Right renal cortex interstitium (tissue), 3 donors: ENCODE measurements at places on chromosomes 13 and 19.
A peak's percentile ranks its signal among the peaks of the same experiment; 100 is the strongest.

DNA sequence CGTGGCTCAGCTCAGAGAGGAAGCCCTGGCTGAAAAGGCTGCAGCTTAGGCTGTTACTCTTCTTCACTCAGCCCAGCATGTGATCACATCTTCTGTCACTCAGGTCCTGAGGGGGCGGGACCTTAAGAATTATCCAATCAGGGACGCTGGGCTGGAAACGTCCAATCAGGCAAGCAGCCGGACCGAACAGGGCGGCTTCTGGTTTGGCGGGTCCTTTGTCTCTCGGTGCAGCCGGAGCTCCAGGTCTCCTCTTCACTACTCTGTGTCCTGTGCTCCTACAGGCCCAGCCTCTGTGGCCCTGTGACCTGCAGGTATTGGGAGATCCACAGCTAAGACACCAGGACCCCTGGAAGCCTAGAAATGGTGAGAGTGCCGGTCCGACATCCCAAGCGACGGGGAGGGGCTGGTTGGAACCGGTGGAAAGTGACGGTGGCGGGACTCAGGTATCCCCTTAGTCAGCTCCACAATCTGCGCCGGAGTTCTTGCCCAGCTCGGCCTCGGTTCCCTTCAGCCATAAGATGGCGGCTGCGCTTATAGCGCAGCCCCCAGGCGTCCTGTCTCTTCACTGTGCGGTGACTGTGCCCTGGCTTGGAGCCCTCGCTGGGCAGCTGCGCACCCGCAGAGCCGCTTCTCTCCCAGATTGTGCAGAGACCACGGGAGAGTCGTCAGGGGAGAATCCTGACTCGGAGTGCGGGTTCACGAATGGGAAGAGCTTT, at the start of gene ZNF93:
ZNF93 (plus strand) TSS at position 218 of the 716 bp plus-strand sequence; CDS start at position 361, 143 bp downstream.
- peak; percentile 96 for DNase-seq

GRCh38 chr13:45885194-45885593, 33.6 kb upstream of the SIAH3 start:
- DNase-seq: no peak

DNA sequence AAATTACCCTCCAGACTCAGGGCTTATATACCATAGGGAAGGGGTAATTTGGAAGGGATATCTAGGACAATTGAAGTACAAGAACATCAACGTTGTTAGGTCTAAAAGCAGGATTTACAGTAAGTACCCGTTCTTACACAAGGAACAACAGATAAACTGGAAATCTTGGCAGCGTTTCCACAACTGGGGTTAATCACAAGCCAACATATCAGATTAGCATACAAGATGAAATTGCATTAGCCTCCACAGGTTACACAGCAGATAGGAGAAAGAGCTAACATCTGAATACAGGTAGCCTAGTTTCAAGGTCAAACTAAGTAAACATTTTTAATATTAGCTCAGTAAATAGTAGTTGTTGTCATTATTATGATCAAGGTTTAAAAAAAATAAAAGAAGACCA, 1214.0 kb upstream of the PCDH20 start:
- DNase-seq: no peak

GRCh38 chr13:25421612-25422011, 49.8 kb downstream of the ATP8A2 start:
- no peak for DNase-seq

- no peak for DNase-seq
These were observed 92.3 kb downstream of the TUBA3C start for GRCh38 chr13:19089315-19089714.

- DNase-seq: no peak
These were observed 67.3 kb downstream of the ZAR1L start for GRCh38 chr13:32247887-32248286.

GRCh38 chr13:26707122-26708006, 53.2 kb downstream of the GPR12 start:
- no peak for DNase-seq

- no peak for DNase-seq
These were observed 39.5 kb upstream of the RPL21 start for GRCh38 chr13:27211771-27212364.

- DNase-seq: no peak
These were observed 4.6 kb downstream of the PPP5C start for GRCh38 chr19:46351241-46352041.

DNA sequence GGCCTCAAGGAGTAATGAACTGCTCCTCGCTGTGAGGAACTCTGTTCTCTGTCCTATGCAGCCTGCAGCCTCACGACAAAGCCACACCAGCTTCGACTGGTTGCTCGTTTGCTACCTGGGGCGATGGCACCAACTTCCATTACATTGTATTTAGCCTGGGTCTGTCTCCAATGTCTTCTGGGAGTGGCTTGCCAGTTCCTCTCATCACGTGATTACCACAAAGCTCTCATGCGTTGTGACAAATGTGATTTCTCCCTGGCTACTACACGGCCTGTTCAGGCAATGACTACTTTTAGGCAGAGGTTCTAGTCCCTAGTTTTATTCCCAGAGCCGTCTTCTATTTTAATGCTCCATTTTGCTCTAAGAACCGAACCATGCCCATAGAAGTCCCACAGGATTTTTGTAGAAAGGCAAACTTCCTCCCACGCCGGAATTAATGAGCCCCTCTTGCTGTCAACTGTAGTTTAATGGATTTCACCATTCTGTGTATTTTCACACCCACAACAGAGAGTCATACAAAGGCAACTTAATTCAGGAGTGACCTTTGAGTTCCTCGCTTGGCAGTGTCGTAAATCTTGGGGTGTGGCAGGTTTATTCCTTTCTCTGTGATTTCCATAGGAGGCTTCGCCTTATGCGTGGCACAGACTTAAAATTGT, 351.9 kb downstream of the EFNB2 start:
- no peak for DNase-seq

- no peak for DNase-seq
These were observed 27.1 kb upstream of the MYCBP2 start for GRCh38 chr13:77353995-77354394.

GRCh38 chr19:48906324-48906723, 6.2 kb downstream of the NUCB1 start:
- DNase-seq: no peak

GRCh38 chr13:74258961-74259360, 124.8 kb upstream of the KLF12 start:
- DNase-seq: no peak

GRCh38 chr19:42295831-42296525, 6.0 kb upstream of the PRR19 start:
- DNase-seq: no peak

- no peak for DNase-seq
These were observed 199.6 kb downstream of the SPRY2 start for GRCh38 chr13:80141123-80141849.

DNA sequence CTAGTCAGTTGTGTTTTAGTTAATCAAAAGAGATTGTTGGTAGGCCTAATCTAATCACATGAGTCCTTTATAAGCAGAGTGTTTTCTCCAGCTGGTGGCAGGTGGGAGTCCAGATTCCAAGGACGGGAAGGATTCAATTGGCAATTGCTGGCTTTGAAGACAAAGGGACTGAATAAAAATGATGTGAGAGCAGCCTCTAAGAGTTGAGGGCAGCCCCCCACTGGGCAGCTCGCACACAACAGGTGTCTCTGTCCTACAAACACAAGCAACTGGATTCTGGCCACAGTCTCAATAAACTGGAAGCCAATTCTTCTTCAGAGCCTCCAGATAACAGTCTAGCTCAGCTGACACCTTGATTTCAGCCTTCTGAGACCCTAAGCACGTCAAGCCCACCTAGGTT, 915.2 kb downstream of the PCDH9 start:
- DNase-seq: no peak

- DNase-seq: no peak
These were observed 7.5 kb upstream of the ZNF350 start for GRCh38 chr19:51994048-51994644.

GRCh38 chr19:19613506-19613905, 5.0 kb downstream of the PBX4 start:
- DNase-seq: no peak

- no peak for DNase-seq
These were observed 11.4 kb downstream of the ARID3A start for GRCh38 chr19:937259-937694.

DNA sequence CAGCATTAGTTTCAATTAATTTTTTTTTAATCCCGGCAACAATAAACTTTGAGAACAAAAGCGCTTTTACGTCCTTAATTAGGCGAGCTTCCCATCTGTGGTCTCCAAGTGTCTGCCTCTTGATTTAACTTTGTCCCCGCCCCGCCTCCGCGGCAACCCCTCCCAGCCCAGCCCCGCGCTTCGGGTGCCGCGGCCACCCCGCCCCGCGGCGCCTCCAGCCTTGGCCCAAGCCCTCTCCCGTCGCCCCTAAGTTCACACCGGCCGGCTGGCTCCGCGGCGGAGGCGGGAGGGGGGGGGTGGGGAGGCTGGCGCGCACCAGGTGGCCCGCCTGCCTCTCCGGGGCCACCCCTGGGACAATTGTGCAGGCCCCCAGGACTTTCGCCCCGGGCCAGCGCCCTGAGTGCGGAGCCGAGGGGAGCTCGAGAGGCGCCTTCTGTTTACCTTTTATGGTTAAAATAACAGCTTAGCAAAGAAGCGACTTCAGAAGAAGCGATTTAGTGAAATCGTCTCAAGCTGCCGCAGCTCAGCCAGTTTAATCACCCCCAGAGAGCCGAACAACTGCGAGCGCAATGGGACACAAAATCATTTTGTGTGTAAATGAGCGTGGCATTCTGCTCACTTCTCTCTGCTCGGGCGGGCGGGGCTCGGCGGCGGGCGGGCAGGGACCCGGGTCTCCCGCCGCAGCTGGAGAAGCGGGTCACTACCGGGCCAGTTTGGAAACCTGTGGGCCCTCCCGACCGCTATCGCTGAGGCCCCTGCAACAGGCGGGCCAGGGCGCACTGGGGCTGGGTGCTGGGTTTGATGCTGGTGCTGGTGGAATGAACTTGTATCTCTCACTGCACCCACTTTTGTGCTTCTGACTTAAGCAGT, 1.4 kb downstream of the KCTD15 start:
- no peak for DNase-seq

DNA sequence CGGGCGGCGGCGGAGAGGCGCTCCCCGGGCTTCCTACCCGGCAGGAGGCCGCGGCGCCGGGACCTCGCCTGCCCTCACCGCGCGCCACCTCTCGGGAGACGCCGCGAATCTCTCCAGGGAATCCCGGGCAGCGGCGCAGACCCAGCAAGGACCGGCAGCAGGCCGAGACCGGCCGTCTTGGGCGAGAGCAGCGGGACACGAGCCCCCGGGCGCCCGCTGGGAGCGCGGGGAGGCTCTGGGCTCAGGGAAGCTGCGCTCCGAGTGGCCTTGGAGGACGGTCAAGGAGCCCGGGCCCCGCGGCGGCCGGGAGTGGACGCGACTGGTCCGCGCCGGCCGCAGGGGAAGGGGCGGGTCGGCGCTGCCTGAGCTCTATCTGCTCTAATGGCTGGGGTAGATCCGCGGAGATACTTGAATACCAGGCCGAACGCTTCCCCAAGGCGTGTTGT, 14.7 kb downstream of the CDX2 start:
- DNase-seq: no peak

GRCh38 chr19:18541258-18541991, 1.9 kb downstream of the FKBP8 start:
- no peak for DNase-seq

GRCh38 chr19:40191836-40192646, 815 bp downstream of the MAP3K10 start:
- DNase-seq: no peak

GRCh38 chr13:30577401-30577852, 40.3 kb upstream of the USPL1 start:
- no peak for DNase-seq

GRCh38 chr13:96662036-96662435, 332.2 kb downstream of the OXGR1 start:
- no peak for DNase-seq

GRCh38 chr13:101424381-101425155, 8.3 kb upstream of the NALCN start:
- DNase-seq: no peak

GRCh38 chr19:19711934-19712828, 20.7 kb downstream of the ZNF14 start:
- DNase-seq: no peak

DNA sequence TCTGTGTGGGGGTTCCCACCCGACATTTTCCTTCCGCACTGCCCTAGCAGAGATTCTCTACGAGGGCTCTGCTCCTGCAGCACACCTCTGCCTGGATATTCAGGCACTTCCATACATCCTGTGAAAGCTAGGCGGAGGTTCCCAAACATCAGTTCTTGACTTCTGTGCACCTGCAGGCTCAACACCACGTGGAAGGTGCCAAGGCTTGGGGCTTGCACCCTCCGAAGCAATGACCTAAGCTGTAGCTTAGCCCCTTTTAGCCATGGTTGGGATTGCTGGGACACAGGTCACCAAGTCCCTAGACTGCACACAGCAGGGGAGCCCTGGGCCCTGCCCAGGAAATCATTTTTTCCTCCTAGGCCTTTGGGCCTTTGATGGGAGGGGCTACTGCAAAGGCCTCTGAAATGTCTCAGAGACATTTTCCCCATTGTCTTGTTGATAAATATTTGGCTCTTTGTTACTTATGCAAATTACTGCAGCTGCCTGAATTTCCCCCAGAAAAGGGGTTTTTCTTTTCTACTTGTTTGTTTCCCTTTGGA, 1004.8 kb downstream of the OLFM4 start:
- DNase-seq: no peak

DNA sequence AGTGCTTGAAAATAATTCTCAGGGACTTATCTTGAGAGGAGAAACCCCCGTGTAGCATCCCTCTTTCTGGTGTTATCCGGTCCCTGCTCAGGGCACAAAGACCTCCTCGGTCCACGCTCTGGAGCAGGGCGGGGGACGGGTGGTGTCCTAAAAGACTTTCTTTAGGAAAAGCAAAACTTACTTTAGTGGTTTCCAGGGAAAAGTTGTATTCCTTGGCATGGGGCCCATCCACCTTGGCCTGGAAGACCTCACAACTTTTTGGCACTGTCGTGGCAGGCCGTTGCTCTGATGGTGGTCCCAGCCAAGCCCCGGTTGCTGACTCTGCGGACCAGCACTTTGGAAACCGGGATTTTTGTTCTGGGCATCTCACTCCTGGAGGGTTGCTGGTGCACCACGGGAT, 2.7 kb downstream of the AMER2 start:
- no peak for DNase-seq

DNA sequence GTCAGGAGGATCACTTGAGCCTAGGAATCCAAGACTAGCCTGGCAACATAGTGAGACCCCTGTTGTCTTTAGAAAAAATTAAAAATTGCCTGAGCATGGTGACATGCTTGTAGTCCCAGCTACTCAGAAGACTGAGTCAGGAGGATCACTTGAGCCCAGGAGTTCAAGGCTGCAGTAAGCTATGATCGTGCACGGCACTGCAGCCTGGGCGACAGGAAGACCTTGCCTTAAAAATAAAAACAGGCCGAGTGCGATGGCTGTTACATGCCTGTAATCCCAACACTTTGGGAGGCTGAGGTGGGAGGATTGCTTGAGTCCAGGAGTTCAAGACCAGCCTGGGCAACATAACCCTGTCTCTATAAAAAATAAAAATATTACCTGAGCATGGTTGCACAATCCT, 5.4 kb downstream of the HNRNPUL1 start:
- no peak for DNase-seq
